ENCODE measurements at places on chromosomes 13 and 19. TPM values are rescaled to one million over a fixed set of nuclear protein-coding genes. Genes with fewer than 3 reads are reported as not detected.

DNA sequence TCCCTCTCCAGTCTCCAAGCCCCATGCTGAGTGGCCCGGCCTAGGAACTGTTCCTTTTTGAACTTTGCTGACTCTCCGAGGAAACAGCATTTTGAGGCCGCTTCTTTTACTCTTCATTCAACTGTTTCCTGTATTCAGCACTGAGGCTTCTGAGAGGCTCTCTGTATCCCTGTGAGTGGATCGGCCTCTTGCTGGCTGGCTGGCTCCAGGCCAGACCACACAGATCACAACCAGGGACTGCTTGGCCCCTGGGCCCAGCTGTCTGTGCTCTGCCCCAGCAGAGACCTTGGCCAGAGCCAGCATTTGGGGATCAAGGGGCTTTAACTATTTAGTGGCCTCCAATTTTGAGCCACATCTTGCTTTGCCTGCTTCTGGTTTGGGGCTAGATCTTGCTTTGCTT, 75.6 kb upstream of the KL start:
- H3K36me3 ChIP-seq = no peaks in the 10 kb centered on the region
- H3K27me3 ChIP-seq = peaks cover 13% of the 10 kb centered on the region
- no peak overlapping the region for H3K27ac ChIP-seq
- H3K4me1 ChIP-seq = no peaks in the 10 kb centered on the region

Gene ZNF563
- total RNA-seq = 3.7 TPM

Gene MEF2B
- total RNA-seq = 11.7 TPM

DNA sequence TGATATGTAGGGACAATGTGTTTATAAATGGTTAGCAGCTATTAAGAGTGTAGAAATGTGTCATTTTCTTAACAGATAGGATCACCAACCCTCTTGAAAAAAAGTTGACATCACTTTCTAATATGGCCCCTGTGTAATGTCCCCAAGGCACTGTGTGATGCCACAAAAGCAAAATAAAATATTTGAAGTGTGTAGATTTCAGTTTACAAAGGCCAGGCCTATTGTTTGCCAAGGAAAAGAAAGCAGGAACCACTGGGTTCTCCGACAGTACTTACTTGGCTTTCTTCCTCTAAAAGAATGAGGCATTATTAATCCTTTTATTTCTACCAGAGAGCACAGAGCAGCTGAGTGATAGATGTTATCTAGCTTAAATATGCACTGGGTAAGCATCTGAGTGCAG, 10.5 kb upstream of the GJA3 start:
- H3K36me3 ChIP-seq = no peaks in the 10 kb centered on the region
- peaks cover 15% of the 10 kb centered on the region for H3K4me1 ChIP-seq
- no peak overlapping the region for H3K4me3 ChIP-seq
- peaks cover 76% of the 10 kb centered on the region for H3K27me3 ChIP-seq

- peak overlapping the region; percentile 84 for H3K27ac ChIP-seq
- peaks cover 42% of the 10 kb centered on the region for H3K4me1 ChIP-seq
- H3K27me3 ChIP-seq = peaks cover 18% of the 10 kb centered on the region
- no peaks in the 10 kb centered on the region for H3K36me3 ChIP-seq
Measured at GRCh38 chr13:109162248-109163036, 533.0 kb downstream of the MYO16 start.

- no peaks in the 10 kb centered on the region for H3K27me3 ChIP-seq
- H3K4me1 ChIP-seq = peaks cover 52% of the 10 kb centered on the region
- H3K36me3 ChIP-seq = peaks cover 27% of the 10 kb centered on the region
- peak overlapping the region; percentile 93 for H3K4me3 ChIP-seq
- H3K27ac ChIP-seq = peak overlapping the region; percentile 87
Measured at GRCh38 chr19:55115446-55116065, 1.9 kb downstream of the PPP1R12C start.

DNA sequence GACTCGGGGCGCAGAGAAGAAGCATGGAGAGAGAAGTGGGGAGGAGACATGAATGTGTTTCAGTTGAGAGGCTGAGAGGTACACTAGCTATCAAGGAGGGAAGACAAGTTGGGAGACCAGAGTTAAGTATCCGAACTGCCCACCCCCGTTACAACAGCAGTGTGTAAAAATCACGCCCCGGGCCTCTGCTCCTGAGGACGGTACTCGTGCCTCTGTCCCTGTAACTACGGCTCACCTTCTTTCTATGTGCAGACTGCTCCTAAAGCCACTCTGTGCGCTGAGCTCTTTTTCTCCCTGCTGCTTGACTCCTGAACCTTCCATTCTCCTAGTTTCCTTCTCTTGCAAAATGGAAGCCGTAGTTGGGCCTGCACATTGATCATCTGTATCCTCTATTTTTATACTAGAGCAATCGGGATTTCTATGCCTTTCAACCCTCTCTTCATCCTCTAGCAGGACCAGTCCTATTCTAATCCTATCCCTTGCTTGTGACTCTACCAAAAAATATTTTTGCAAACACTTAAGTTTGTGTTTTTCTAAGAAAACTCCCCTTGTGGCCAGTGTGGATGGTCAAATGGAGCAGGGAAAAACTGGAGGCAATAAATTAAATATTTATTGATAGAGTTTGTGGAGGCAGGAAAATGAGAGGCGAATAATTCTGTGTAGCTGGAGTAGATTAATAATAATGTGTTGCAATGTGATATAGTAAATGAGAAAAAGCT, 569 bp downstream of the POLR1D start:
- peak overlapping the region; percentile 91 for H3K4me3 ChIP-seq
- no peaks in the 10 kb centered on the region for H3K27me3 ChIP-seq
- peaks cover 43% of the 10 kb centered on the region for H3K36me3 ChIP-seq
- DNase-seq = no peak
- peak overlapping the region; percentile 88 for H3K27ac ChIP-seq

- no peak for DNase-seq
- H3K4me1 ChIP-seq = no peaks in the 10 kb centered on the region
- no peaks in the 10 kb centered on the region for H3K27me3 ChIP-seq
- H3K27ac ChIP-seq = no peak overlapping the region
- H3K36me3 ChIP-seq = no peaks in the 10 kb centered on the region
Measured at GRCh38 chr13:37700887-37701286, 102.3 kb upstream of the POSTN start.

Gene MAP2K2
- total RNA-seq = 126 TPM

GRCh38 chr19:37855098-37855497, 51.3 kb downstream of the WDR87 start:
- H3K4me1 ChIP-seq = no peaks in the 10 kb centered on the region
- no peak overlapping the region for H3K4me3 ChIP-seq
- DNase-seq = peak; percentile 18

Gene PRTN3
- not detected for total RNA-seq

Gene RFXAP
- total RNA-seq = 9.6 TPM

DNA sequence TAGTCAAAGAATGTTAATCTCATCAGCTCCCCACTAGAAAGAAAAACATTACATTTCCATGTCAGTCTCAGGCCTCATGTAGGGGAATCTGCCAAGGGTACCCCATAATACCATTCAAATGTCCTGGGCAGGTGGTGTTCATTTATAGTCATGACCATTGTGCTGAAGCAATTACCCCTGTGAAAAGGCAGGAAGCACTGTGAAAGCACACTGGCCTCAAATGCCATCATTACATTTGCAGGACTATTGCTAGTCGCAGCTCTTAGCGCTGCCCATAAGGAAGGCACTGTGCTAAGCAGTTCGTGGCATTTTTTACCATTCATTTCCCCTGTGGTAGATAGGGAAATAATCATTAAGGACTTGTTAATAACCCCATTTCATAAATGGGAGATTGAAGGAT, 109.0 kb downstream of the LHFPL6 start:
- no peak overlapping the region for H3K4me3 ChIP-seq
- H3K36me3 ChIP-seq = no peaks in the 10 kb centered on the region
- no peak overlapping the region for H3K27ac ChIP-seq
- no peaks in the 10 kb centered on the region for H3K4me1 ChIP-seq

GRCh38 chr13:98275681-98276171, 98.7 kb upstream of the RNF113B start:
- no peak for DNase-seq
- no peak overlapping the region for H3K4me3 ChIP-seq

DNA sequence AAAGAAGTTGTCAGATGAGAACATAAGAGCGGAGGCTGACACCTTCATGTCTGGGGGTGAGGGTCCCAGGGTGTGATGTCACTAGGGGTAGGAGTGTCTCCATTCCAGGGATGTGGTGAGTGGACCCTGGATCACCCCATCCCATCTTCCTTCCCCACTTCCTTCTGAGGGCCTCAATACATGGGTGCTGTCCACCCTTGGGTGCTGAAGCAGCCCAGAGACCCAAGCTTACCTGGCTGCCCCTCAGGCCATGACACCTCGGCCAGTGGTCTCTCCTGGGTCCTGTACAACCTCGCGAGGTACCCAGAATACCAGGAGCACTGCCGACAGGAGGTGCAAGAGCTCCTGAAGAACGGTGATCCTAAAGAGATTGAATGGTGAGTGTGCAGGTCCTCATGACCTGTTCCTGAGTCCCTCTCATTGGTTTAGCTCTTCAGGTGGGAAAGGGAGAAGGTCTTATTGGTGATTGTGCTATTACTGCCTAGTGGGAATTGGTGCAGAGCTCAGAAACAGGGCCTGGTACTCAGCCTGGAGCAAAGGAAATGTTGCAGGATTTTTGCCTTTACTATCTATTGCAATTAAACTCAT, 37.7 kb upstream of the CYP4F8 start:
- DNase-seq = no peak
- H3K27ac ChIP-seq = no peak overlapping the region
- no peaks in the 10 kb centered on the region for H3K4me1 ChIP-seq
- H3K27me3 ChIP-seq = peaks cover 15% of the 10 kb centered on the region

Gene ELSPBP1
- not detected for total RNA-seq

DNA sequence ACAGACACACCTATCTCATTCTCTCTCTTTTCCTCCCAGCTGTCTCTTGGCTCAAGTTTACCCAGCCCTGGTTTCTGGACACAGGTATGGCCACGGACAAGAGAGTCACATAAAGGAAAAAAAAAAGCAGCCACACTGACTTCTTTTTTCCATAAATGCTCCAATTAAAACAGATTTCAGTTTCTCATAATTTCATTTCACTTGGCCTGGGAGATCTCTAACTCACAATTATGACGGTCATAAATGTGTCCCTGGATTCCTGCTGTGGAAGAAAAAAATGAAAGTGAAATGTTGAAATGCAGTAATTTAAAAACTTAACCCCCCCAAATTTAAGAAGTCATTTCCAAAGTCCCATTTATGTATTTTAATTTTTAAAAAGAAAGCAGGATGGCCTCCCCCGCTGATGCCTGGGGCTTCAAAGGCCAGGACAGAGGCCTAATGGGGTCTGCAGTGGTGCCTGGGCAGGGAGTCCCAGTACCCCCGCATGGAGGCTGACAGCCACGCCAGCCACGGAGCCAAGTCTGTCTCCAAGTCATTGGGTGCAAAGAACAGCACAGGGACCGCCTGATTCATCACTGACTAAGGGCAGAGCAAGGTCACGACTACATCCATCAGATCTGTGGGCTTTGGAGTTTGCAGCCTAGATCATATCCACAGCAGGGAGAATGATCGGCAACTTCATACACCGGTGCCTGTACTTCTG, 79.7 kb downstream of the TSHZ3 start:
- no peaks in the 10 kb centered on the region for H3K36me3 ChIP-seq
- no peaks in the 10 kb centered on the region for H3K4me1 ChIP-seq
- no peak overlapping the region for H3K27ac ChIP-seq

GRCh38 chr13:98142380-98143156, at the start of gene FARP1:
TSS of gene FARP1 (plus strand) at chr13:98143094. CDS start at chr13:98213243, 70,149 bp downstream.
- no peak within 1 kb of the TSS for H3K27ac ChIP-seq
- H3K4me1 ChIP-seq = peaks cover 18% of the 10 kb centered on the region
- H3K27me3 ChIP-seq = peaks cover 44% of the 10 kb centered on the region
- peak; percentile 32 for DNase-seq
- peak within 1 kb of the TSS; percentile 70 for H3K4me3 ChIP-seq

GRCh38 chr13:40960716-40961115, 58.4 kb downstream of the ELF1 start:
- no peaks in the 10 kb centered on the region for H3K27me3 ChIP-seq
- peak overlapping the region; percentile 72 for H3K4me3 ChIP-seq
- H3K36me3 ChIP-seq = peaks cover 60% of the 10 kb centered on the region
- DNase-seq = no peak

DNA sequence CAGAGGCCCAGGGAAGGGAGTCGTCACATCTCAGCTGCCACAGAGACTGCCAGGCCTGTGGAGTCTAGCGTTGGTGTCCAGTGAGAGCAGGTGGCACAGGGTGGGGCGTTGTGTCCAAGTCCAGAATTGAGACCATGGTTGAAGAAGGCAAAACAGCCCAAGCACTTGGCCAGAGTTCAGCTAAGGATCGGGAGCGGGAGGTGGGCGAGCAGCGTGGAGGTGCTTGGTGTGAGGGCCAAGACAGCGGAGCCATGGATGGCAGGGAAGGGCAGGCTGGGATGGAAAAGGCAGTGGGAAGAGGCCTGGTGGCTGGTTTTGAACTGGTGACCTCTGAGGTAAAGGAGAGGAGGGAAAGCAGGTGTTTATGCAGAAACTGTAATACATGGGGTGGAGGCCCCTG, 8.0 kb downstream of the IGFLR1 start:
- DNase-seq = no peak
- H3K4me1 ChIP-seq = peaks cover 28% of the 10 kb centered on the region
- no peaks in the 10 kb centered on the region for H3K27me3 ChIP-seq
- H3K36me3 ChIP-seq = peaks cover 83% of the 10 kb centered on the region

- peaks cover 9% of the 10 kb centered on the region for H3K36me3 ChIP-seq
- peak overlapping the region; percentile 91 for H3K4me3 ChIP-seq
- no peaks in the 10 kb centered on the region for H3K27me3 ChIP-seq
- H3K4me1 ChIP-seq = peaks cover 16% of the 10 kb centered on the region
- DNase-seq = no peak
Measured at GRCh38 chr13:24922387-24922744, 158.4 kb downstream of the RNF17 start.

- H3K4me1 ChIP-seq = peaks cover 87% of the 10 kb centered on the region
- peak overlapping the region; percentile 89 for H3K27ac ChIP-seq
- no peaks in the 10 kb centered on the region for H3K36me3 ChIP-seq
- H3K4me3 ChIP-seq = peak overlapping the region; percentile 84
Measured at GRCh38 chr19:13162724-13163608, 12.8 kb downstream of the IER2 start.

Gene UBE2L5
- total RNA-seq = 0.42 TPM

Data from activated B cell treated with CpG ODN at 0.5 μM for 24 hours (primary cell).